ENCODE measurements at places on chromosomes 16 and 17.

GRCh38 chr16:14629612-14629918 lies 495 bp downstream of the PARN start:
- peak overlapping the region; percentile 82 for H3K4me3 ChIP-seq
- H3K4me1 ChIP-seq: peaks cover 68% of the 10 kb centered on the region
- peak; percentile 44 for DNase-seq
- H3K27ac ChIP-seq: peak overlapping the region; percentile 92
- H3K27me3 ChIP-seq: no peaks in the 10 kb centered on the region
- peaks cover 7% of the 10 kb centered on the region for H3K36me3 ChIP-seq

GRCh38 chr16:79421126-79421525 lies 179.4 kb downstream of the MAF start:
- H3K36me3 ChIP-seq: no peaks in the 10 kb centered on the region
- H3K27me3 ChIP-seq: peaks cover 11% of the 10 kb centered on the region
- H3K4me3 ChIP-seq: no peak overlapping the region
- DNase-seq: no peak
- H3K4me1 ChIP-seq: peaks cover 8% of the 10 kb centered on the region

DNA sequence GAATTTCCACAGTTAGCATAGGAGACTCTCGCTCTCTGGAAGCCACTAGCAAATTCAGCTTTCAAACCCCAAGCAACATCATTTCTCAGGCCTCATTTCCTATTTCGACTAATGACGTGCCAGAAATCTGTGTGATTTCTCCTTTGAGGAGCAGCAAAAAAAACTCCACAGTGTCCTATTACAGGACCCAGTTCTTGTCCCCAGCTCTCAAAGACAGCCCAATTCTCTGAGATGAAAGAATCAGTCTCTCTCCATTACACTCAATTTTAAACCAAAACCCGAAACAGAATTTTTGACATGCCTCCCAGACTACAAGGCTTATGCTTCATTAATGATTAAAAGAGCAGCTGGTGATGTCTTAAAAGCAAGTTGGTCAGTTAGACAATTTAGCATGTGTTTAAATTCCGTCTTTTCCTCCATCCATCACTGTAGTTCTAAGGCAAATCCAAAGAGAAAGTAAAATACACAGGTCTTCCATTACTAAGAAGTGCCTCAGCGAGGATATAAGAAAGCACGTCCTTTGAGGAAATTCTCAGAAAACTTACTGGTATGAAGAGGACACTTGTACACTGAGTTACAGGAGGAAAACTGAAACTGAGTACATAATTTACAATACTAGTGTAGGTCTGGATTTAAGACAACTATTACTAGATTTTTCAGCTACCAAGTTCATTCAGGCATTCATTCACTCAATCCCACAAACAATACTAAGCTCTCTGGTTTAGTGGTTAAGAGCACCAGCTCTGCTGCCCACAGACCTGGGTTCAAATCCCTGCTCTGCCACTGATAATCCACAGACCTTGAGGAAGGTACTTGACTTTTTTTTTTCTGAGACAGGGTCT lies 12.5 kb downstream of the TOM1L2 start:
- H3K4me3 ChIP-seq: peak overlapping the region; percentile 82
- H3K4me1 ChIP-seq: peaks cover 71% of the 10 kb centered on the region
- peaks cover 4% of the 10 kb centered on the region for H3K36me3 ChIP-seq
- H3K27me3 ChIP-seq: no peaks in the 10 kb centered on the region

DNA sequence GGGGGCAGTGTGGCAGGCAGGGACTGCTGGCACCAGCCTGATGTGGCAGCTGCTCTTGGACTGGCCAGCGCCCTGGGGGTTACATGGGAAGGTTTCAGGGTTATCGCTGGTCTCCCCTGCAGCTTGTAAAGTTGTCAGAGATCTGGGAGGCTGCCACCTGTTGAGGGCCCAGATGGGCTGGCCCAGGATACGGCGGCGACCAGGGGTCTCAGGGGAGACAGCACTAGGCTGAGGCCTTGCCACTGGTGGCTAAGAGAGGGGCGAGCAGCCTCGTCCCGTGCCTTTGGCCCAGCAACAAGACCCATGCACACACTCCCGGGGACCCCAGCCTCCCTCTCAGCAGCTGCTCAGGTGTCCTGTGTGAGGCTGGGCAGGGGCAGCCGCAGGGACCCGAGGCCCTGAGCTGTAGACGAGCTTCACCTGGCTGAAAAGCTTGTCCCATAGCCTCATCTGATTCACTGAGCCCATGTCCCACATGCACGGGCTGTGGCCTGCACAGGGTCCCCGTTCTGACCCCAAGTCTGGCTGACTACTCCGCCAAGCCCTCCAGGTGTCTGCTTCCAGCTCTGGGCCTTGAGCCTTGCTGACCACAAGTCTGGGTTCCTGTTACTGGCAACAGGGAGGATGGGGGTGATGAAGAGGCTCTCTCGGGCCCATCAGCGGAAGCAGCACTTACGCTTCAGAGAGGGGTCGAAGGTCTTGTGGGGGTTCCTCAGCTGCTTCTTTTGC lies 6.2 kb downstream of the DUS1L start:
- H3K4me3 ChIP-seq: no peak overlapping the region
- peaks cover 4% of the 10 kb centered on the region for H3K36me3 ChIP-seq
- peaks cover 6% of the 10 kb centered on the region for H3K4me1 ChIP-seq
- DNase-seq: no peak
- no peak overlapping the region for H3K27ac ChIP-seq

DNA sequence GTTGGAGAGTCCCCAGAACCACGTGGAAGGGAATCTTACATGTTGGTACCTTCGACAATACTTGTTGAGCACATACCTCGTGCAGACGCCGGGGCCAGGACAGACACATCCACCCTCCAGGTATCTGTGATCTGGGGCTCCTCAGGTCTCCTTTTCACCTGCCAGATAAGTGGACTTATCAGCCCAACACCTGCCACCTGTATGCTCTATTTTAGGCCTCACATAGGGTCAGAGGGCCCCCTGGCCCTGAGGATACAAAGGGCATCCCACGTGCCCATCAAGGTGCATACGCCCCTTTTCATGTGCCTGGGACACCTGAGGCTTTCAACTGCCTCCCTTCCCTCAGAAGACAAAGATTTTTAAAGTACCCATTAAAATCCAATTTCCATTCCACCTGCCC lies 212.7 kb downstream of the MRTFB start:
- no peak for DNase-seq
- H3K4me3 ChIP-seq: no peak overlapping the region
- H3K36me3 ChIP-seq: no peaks in the 10 kb centered on the region
- no peaks in the 10 kb centered on the region for H3K27me3 ChIP-seq

DNA sequence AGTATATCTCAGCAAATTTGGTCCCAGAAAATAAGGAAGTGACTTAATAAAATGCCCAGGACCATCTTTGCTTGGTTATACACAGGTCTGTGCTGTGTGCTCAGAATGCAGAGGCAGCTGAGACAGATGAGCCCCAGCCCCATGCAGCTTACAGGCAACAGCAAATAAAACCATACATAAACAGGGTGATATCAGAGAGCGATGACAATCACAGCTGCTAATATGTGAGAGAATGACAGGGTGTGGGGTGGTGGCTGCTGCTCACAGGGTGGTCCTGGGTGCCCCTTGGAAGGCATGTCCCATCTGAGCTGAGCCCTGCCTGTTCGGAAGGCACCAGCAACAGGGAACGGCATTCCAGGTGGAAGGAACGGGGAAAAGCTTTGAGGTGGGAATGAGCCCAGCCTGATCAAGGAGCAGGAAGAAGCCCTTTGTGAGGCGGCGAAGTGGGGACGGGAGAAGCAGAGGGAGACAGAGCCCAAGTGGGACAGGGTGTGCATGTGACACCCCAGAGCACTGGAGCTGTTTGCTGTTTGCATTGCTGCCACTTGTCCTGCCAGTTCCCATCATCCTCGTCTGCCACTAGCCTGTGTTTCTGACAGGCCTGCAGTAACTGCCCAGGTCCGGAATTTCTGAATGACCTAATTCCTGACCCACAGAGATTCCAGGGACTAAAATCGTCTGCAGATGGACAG lies 150.5 kb downstream of the KATNIP start:
- H3K27ac ChIP-seq: no peak overlapping the region
- H3K27me3 ChIP-seq: no peaks in the 10 kb centered on the region
- H3K36me3 ChIP-seq: no peaks in the 10 kb centered on the region

- no peak overlapping the region for H3K27ac ChIP-seq
- H3K4me1 ChIP-seq: no peaks in the 10 kb centered on the region
- no peaks in the 10 kb centered on the region for H3K36me3 ChIP-seq
- no peak overlapping the region for H3K4me3 ChIP-seq
- DNase-seq: no peak
Measured at GRCh38 chr17:15091825-15092224, 173.3 kb downstream of the PMP22 start.

GRCh38 chr16:81629034-81629802 lies 149.9 kb upstream of the PLCG2 start:
- no peaks in the 10 kb centered on the region for H3K27me3 ChIP-seq
- no peak for DNase-seq
- no peaks in the 10 kb centered on the region for H3K36me3 ChIP-seq
- peaks cover 52% of the 10 kb centered on the region for H3K4me1 ChIP-seq
- no peak overlapping the region for H3K4me3 ChIP-seq
- H3K27ac ChIP-seq: no peak overlapping the region

- no peaks in the 10 kb centered on the region for H3K4me1 ChIP-seq
- no peak overlapping the region for H3K4me3 ChIP-seq
- peaks cover 14% of the 10 kb centered on the region for H3K27me3 ChIP-seq
- no peaks in the 10 kb centered on the region for H3K36me3 ChIP-seq
- no peak overlapping the region for H3K27ac ChIP-seq
- no peak for DNase-seq
Measured at GRCh38 chr17:2551928-2552327, 40.2 kb upstream of the METTL16 start.

GRCh38 chr17:72852277-72852938 lies 240.1 kb downstream of the SLC39A11 start:
- DNase-seq: no peak
- H3K27ac ChIP-seq: no peak overlapping the region
- H3K27me3 ChIP-seq: no peaks in the 10 kb centered on the region
- no peaks in the 10 kb centered on the region for H3K36me3 ChIP-seq
- no peaks in the 10 kb centered on the region for H3K4me1 ChIP-seq
- H3K4me3 ChIP-seq: no peak overlapping the region

DNA sequence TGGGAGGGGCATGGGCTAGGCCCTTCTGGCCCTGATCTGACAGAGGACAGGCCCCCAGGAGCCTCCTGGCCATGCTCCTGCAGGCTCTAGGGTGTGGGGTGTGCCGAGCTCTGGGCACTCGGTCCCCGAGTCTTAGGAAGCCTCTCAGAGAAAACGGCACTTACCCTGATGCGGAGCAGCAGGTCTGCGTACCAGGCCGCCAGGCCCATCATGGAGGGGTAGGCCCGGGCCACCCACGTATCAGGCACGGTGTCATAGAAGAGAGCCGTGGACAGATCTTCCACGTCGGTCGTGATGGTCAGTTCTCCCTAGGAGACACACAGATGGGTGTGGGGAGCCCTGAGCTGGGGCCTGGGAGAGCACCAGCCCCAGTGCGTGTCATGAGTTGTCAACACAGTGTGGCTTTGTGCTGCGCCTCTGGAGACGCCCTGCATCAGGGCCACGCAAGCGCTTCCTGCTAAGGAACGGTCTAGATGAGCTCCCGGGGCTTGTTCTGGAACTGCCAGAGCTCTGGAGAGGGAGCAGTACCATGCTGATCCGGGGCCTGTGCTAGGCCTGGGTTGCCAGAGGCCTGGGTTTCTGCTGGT lies 47.9 kb downstream of the PGS1 start:
- H3K27ac ChIP-seq: no peak overlapping the region
- no peak overlapping the region for H3K4me3 ChIP-seq
- H3K4me1 ChIP-seq: peaks cover 10% of the 10 kb centered on the region
- peaks cover 27% of the 10 kb centered on the region for H3K36me3 ChIP-seq
